ENCODE measurements at places on chromosomes 5 and 9.

- no peak for DNase-seq
Measured at GRCh38 chr5:40025586-40025985, 600.8 kb upstream of the DAB2 start.

DNA sequence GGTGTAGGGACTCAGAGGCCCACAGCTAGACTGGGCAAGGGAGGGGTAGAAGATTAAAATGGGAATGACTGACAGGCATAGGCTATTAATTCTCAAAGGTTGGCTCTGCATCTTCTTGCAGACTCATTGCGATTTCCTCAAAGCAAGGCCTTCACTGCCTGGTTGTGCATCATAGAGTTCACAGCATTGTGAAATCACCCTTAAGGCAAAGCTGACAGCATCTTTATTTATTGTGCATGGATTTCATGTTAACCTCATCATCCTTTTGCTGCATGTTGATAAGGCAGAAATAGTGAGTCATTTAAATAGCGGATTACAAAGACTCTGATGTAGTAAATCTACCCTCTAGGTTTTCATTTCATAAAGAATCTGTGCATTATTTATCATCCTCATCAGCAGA, 13.6 kb upstream of the PALM2AKAP2 start:
- no peak for DNase-seq

GRCh38 chr5:39760385-39761198, 335.8 kb upstream of the DAB2 start:
- DNase-seq = no peak

DNA sequence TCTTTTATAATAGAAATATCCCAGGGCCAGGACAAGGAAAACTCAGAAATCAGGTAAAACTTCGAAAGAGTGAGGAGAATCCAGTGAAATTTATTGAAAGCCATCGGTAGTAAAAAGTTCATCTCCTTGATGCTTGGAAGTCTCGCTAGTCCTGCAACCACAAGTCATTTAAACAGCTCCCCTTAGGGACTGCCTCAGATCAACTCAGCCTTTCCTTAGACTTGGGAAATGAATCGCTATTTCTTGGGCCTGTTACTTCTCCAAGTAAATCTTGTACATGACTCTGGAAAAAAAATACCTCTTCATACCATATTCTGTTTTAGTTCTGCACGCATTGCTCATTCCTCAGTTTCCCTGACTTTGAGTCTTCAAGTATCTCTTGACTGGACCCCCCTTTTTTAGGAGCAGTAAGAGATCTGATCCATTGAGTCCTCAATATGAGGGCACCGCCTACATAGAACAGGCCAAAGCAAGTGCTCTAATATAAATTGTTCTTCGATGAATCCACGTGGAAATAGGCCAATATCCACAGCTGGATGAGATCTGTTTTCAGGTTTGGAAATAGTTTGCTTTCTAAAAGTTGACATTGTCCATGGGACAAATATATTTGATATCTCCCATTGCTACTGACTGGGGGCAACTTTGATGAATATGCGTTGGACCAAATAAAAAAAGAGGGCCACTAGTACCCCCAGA, 114.2 kb downstream of the PRDM6 start:
- DNase-seq = no peak

DNA sequence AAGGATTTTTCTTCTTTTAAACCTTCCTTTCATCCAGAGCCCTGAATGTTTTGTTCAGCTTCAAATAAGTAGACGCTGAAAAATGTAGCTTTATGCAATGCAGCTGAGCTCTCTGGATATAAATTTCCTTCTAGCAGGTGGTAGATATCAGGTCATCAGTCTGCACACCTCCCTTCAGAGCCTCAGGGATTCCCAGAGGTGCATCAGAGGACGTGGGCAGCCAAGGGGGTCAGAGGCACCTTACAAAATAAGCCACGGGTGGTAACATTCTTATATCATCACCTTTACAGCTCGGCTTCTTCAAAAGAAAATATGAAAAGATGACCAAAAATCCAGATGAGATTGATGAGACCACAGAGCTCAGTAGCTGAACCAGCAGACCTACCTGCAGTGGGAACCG, 19.3 kb downstream of the MOCS2 start:
- peak; percentile 33 for DNase-seq

- no peak for DNase-seq
Measured at GRCh38 chr9:137643921-137644320, 25.1 kb downstream of the EHMT1 start.

DNA sequence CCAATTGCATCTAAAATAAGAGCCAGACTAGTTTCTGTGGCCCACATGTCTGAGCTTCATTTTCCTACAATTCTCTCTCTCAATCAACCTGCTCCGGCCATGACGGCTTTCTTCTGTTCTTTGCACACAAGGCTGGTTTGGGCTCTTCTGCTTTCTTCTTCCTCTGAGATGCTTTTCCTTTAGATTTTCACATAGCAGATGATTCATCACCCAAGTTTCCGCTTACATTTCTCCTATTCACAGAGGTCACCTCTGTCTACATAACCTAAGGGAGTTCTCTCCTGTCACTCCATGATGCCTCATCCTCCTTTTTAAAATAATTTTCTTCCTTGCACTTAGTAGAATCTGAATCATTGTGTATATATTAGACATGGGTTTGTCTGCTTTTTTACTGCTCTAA, 334.6 kb upstream of the TUSC1 start:
- DNase-seq = no peak

- DNase-seq = no peak
Measured at GRCh38 chr9:89519366-89519805, 21.5 kb upstream of the SEMA4D start.

GRCh38 chr9:36031774-36032555, 4.7 kb upstream of the RECK start:
- DNase-seq = no peak

DNA sequence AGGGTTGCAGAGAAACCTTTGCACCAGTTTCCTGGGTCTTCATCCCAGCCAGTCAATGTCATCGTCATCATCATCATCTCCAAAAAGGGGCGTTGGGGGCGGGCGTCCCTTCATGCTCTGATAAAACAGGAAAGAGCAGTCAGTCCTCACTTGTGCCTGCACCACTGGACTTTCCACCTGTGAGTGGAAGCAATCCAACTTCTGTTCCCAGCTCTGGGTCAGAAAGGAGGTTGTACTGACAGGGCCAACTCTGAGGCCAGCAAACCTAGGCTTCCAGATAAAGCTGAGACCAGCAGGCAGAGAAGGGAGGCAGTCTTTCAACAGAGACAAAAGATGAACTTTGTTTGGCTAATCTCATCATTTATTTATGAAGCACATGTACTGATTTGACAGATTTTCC, 15.2 kb downstream of the SLC31A2 start:
- DNase-seq = no peak

DNA sequence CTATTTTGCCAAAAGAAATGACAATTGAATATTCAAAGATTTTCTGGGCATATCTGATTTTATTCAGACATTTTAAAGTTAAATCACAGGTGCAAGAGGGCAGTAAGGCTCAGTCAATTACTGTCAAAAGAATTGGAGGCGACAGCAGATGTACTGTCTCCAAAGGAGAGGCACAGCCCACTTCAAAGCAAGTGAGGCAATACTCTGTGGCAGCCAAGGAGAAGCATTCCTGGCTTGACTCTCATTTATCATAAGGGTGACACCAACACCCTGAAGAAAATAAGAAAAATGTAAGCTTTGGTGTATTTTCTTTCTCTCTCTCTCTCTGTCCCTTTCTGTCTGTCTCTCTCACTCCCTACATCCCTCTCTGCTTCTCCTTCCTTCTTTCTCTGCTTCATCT, 93.3 kb downstream of the SVEP1 start:
- DNase-seq = no peak

- DNase-seq = no peak
Measured at GRCh38 chr5:19855031-19855430, 133.0 kb downstream of the CDH18 start.

DNA sequence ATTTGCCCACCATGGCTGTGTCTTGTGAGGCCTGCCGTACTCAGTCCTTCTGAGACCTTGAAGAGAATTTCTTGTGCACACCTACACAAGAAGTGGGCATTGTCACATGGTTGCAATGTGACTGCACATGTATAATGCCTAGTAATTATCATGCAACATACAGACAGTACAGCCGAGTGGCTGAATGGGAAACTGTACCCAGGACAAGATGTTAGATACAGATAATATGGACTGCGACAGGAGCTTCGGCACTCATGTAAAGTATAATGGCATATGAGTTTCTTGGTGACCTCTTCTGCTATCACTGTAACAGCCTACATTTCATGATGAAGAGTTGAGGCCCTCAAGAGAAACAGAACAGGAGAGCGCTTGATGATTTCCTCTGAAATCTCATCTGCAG, 4.8 kb upstream of the PRKACG start:
- DNase-seq = no peak

DNA sequence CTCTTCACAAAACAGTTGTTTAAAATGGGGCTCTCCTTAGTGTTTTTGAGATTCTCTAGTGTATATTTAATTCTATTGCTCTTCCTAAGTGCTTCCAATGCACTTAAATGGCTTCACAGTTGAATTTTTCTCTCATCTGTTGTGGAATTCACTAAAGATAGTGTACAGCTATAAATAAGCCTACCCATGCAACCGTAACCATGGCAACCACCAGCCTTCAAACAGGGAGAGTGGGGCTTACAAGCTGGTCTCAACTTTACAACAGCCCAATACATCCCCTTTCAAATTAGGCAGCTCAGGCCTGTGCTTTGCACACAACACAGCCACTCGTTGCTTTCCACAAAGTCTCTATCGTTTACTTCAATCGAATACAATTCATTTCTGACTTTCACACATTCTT, 144.0 kb upstream of the PLPPR1 start:
- no peak for DNase-seq

GRCh38 chr5:137619191-137619870, 116.6 kb downstream of the KLHL3 start:
- no peak for DNase-seq

DNA sequence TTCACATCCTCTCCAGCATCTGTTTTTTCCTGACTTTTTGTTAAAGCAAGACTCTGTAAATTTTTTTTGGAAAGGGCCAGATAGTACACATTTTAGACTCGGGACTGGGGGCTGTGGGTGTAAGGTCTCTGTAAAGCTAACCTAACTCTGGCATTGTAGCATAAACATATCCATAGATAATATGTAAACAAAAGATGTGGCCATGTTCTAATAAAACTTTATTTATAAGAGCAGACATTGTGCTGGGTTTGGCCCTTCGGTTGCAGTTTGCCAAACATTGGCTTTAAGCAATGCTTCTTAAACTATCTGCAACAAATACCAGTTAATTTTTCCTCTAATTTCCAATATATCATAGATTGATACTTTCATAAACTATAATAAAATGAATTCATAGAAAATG, 605.2 kb downstream of the EBF1 start:
- no peak for DNase-seq

DNA sequence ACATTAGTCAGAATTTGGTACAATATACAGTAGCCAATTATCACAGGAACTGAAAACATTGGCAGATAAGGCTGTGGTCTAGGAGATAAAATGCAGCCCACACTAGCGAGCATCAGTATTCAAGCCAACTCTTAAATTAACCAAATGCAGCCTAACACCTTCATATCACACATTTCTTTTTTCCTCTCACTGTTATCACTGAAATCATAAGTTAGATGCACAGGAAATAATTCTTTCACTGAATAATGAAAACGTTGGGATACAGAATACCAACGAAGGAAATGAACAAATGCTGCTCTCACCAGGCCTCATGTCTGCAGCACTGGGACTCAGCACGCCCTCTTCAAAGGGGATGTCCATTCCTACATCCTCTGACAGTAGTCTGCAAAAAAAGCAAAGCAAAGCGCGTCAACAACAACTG, 109.1 kb upstream of the PCA3 start:
- DNase-seq = no peak

- no peak for DNase-seq
Measured at GRCh38 chr5:180381851-180382480, 28.8 kb upstream of the GFPT2 start.

DNA sequence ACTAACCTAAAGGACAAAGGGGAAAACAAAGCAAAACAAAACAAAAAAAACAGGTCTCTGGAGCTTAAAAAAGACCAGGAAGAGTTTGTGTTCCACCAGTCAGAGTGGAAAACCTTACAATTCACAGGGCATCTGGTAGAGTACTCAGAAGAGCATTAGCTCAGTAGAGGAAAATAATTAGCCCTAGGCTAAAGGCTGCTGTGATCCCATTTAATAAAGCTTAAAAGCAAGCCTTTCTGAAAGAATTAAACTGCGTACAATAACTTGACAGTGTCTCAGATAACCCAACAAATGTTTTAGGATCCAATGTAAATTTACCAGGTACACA, 7.3 kb downstream of the ECM2 start:
- no peak for DNase-seq

DNA sequence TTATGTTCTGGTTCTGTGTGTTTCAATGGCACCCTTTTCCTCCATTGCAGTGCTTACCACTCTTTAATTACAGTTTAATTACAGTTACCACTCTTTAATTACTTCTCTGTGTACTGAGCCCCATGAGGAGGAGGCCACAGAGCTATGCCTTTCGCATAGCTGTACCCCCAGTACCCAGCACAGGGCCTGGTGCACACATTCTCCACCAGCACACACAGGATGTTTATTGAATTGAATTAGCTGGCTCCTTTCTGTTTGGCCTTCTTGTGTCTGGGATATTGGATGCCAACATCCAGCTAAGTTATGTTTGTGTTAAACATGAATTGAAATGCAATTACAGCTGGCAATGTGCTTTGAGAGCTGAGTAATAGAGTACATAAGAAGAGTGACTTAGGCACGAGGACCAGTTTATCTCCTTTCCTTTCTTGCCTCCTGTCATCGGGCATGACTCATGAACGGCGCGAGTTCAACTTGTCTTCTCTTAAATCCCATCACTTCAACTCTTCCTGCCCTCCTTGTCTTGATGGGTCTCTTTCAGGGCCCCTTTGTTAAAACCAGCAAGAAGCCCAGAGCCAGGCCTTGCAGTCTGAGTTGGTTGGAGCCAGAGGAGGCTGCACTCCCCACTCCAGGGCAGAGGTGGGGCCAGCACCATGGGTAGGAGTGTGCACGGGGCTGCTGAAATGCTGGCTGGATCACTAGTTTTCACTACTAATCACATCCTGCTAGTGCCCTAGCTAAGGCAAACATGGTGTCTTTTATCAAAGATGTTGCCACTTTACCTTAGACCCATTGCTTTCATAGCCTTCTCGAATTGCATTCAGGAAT, 37.4 kb downstream of the MVB12B start:
- no peak for DNase-seq

Data from activated CD4-positive, alpha-beta T cell treated with anti-CD3 and anti-CD28 coated beads for 36 hours (primary cell).